ENCODE measurements at places on chromosomes 11 and 22.

DNA sequence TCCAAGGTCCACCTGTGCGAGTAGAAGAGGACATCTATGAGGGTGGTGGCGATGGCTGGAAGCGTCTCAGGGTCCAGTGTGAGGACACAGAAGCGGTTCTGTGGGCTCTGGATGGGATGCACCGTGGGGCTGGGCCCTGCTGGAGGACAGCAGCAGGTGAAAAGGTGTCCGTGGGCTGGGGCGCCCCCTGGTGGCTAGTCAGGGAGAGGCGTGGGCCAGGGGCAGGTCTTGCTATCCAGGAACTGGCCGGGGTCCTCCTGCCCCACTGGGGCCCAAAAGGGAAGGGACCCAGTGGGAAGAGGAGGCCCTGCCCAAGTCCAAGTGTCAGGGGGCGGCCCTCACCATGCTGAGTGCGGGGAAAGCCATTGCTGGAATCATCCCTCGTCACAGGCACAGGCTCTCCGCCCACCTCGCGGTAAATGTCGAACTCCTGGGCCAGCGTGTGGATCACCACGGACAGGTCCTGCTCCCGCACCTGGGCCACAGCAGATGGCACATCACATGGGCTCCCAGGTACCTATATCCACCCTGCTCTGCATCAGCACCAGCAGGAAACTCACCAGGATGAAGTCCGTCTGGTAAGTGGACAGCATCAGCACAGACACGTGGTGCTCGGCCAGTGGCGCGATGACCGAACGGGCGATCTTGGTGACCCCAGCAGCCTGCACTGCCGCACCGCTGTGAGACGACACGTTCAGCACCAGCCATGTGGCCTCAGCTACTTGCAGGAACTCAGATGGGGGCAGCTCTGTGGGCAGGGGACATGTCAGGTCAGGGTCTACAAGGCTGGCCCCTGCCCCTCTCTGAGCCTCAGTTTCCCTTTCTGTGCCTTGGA is 2.3 kb downstream of the CASTOR1 start:
- DNase-seq = peak; percentile 89

DNA sequence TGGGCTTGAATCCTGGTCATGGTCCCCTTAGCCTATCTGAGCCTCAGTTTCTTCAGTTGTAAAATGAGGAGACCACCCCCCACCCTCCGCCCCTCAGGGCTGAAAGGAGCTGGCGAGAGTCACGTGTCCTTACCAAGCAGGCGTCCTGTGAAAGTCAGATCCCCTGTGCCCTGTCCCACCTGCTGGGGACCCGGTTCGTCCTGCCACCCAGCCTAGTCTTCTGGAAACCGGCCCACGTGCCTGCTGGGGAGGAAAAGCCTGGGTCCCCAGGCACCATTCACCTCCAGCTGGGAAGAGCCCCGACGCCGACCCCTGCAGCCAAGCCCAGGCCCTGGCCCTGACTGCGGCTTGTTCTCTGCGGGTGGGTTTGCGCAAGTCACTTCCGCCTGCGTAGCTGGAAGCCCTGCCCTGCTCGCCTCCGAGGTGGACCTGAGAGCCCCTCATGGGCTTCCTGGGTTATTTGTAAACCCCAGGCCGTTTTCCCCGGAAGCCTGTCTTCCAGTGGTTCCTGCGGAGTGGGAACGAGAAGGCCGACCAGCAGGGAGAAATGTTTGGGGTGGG is 679 bp upstream of the SSH3 start:
- peak; percentile 88 for DNase-seq

- peak; percentile 29 for DNase-seq
These were observed 48.4 kb upstream of the RAB1B start for GRCh38 chr11:66219846-66220565.

GRCh38 chr11:1102221-1102971 is 27.7 kb downstream of the MUC2 start:
- peak; percentile 52 for DNase-seq

GRCh38 chr11:44842220-44842619 is 108.5 kb downstream of the TP53I11 start:
- no peak for DNase-seq

Measured in upper lobe of right lung (tissue), 1 donor.